ENCODE measurements at places on chromosomes 16 and 17. TPM values are rescaled to one million over a fixed set of nuclear protein-coding genes. Genes with fewer than 3 reads are reported as not detected.

The CSH1 gene
- not detected for total RNA-seq

The TP53TG3 gene
- not detected for total RNA-seq

The HSPB9 gene
- total RNA-seq = not detected

The HOXB9 gene
- total RNA-seq = 49.2 TPM

The CYB561 gene
- total RNA-seq = 29.0 TPM

The SAMD14 gene
- 1.2 TPM for total RNA-seq

The CLDN7 gene
- total RNA-seq = 306 TPM

The C16orf95 gene
- total RNA-seq = 3.4 TPM

The IL34 gene
- 0.60 TPM for total RNA-seq

The RAB26 gene
- 0.70 TPM for total RNA-seq

GRCh38 chr17:75454193-75454592 is 2.2 kb upstream of the TMEM94 start:
- peak; percentile 83 for DNase-seq

- DNase-seq = peak; percentile 36
Measured at GRCh38 chr17:59688008-59688407, 19.2 kb downstream of the PTRH2 start.

DNA sequence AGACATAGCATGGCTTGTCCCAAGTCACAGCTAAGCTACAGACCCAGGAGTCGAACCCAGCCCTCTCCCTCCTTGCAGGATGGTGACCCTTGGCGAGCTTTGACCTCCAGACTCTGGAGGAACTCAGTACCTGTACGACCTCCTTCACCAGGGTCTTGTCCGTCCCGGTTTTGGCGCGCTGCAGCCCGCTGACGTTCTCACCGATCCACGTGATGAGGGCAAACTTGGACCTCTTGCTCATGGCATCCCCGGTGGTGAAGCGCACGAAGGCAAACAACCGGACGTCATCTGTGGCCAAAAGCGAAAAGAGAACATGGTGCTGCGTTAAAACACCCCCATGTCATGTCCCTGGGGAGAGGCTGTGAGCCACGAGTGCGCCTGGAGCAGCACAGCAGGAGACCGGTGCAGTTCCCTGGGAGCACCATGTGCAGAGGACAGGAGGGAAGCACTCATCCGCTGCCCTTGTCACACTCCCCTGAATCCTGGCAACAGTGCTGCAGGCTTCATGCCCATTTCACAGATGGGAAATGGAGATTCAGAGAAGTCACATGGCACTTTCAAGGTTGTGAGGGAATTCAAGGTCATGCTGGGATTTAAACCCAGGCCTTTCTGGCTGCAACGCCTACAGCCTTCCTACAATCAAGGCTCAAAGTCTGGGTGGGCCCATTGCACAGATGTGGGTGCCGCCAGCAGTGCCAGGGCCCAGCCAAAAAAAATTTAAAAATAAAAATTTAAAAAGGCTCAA is 27.7 kb downstream of the COTL1 start:
- DNase-seq = no peak

- DNase-seq = peak; percentile 56
Measured at GRCh38 chr16:79767421-79768275, 167.1 kb upstream of the MAF start.

- no peak for DNase-seq
Measured at GRCh38 chr17:32875923-32876416, 954 bp downstream of the MYO1D start.

DNA sequence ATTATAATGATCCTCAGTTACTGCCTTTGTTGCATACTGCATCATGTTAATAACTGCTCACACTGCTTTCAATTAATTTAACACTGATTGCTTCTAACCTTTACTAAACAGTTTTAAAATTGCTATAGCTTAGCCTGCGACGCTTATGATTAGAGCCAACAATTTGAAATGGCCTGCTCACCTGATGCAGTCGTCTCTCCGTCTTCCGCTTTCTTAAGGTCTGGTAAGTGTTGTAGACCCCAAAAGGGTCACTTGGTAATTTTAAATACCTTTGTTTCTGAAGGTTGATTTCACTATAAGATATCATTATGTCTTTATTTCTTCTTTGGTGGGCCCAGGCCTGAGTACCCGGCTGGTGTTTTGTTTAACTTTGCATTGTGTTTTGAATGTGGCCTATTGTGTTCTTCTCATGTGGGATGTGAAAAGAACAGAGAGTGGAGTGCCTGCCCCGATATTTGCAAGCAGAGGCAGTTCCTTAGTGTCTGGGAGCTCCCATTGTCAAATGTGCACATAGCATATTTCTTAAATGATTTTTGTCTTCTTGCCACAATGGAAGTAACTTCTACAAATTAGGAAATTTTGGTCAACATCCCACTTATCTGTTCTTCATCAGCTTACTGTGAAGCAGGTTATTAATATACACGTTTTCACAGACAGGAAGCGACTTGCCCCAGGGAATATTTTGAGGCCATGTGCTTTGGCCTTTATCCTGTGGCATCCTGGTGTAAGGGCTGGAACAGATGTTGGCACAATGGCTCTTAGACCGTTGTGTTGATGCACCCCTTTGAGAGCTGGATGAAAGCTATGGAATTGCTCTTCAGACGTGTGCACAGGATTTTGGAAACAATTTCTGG is 2.9 kb downstream of the PHKB start:
- DNase-seq = no peak

DNA sequence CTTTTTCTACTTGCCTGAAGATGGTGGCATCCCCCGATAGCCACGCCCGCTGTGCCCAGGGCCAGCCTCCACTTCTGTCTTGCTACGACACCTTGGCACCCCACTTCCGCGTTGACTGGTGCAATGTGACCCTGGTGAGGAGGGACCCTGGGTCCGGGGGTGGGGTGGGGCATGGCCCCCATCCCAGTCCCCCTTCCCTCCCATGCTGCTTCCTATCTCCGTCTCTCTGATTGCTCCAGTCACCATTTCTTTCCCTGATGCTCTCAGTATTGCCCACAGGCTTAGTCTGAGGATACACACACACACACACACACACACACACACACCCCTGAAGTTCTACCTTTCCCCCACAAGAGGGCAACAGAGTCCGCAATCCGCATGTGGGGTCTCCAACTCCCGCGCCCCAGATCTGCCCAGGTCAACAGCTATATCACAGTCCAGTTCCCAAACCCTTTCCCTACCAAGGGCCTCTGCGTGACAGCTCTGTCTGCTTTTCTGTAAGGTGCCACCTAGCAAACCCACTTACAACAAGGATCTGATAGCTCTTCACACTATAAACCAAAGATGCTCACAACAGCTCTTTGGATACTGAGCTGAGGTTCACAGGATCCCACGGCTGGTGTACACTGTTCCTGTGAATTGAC is 3.4 kb downstream of the SGCA start:
- peak; percentile 21 for DNase-seq

GRCh38 chr17:34567691-34568465 is 11.5 kb upstream of the TMEM132E start:
- no peak for DNase-seq

DNA sequence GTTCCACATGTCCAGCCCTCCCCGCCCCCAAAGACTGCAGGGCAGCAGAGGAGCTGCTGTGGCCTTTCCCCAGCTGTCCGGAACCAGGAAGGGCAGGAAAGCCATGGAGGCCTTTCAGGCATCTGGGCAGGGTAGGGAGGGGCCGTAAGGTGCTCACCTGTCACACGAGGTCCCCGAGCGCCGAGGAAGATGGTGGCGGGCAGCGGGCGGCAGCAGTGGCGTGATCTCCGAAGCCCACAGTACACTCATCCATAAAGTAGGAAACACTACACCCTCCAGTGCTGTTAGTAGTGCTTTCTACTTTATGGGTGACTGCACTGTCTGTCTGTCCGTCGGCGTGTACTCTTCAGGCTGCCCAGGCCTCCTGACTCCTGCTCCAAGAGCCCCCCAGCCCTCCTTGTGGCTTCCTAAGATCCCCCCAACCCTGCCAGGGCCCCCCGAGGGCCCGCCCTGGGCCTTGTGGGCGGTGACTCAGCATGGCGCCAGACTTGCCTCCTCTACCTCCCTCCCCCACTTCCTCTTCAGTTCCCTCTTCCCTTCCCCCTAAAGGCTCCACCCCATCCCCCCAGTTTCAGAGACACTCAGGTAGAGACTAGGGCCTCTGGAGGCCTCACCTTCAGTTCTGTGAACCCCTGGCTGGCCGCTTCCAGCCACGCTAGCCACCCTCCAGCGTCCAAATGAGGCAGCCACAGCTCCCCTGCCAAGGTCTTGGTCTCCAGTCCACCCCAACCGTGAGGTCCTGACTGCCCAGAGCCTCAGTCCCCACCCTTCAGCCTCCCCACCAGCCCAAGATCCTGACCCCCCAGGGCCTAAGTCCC is 2.6 kb upstream of the TSPOAP1 start:
- no peak for DNase-seq

DNA sequence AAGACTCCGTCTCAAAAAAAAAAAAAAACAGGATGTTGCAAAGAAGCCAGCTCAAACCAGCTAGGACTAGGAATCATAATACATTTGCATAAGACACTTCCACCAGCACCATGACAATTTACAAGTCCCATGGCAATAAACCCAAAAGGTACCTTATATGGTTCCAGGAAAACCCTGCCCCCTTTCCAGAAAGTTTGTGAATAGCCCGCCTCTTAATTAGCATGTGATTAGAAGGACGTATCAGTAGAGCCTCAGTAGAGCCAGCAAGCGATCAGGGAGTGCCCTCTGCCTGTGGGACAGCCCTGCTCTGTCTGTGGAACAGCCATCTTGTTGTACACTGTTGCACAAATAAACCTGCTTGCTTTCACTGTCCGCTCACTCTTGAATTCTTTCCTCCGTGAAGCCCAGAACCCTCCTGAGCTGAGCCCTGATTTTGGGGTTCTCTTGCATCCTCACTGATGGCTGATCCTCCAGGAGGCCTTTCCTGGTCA is 14.0 kb downstream of the NUPR1 start:
- DNase-seq = no peak

GRCh38 chr16:27398894-27399853 is 2.8 kb upstream of the IL21R start:
- no peak for DNase-seq

DNA sequence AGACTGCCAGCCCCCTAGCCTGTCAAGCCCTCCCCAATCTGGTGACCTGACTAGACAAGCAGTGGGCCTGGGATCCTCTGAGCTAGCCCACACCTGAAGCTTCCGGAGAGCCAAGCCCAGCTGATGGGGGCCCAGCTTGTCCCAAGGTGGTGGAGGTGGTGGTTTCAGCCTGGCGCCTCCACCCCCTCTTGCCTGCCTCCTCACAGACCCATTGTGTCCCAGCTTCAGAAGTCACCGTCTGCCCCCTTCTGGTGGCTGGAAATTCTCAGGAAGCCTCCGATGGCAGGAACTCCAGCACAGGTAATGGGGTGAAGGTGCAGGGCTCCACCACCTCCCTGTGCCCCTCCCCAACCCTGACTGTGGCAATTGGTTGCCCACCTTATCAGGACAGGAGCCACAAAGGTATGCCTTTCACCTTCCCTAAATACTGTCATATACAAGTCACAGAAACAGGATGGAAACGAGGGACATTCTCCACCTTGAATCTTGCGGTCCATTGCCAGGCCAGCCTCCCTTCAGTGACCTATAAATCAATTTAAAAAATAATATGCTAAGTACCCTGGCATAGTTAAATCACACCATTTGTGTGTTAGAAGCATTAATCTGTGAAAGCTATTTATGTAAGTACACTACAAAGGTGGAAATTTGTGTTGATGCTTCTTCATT is 66.0 kb upstream of the ZNF423 start:
- peak; percentile 22 for DNase-seq

GRCh38 chr17:903691-904481 is 75.7 kb downstream of the NXN start:
- peak; percentile 13 for DNase-seq

DNA sequence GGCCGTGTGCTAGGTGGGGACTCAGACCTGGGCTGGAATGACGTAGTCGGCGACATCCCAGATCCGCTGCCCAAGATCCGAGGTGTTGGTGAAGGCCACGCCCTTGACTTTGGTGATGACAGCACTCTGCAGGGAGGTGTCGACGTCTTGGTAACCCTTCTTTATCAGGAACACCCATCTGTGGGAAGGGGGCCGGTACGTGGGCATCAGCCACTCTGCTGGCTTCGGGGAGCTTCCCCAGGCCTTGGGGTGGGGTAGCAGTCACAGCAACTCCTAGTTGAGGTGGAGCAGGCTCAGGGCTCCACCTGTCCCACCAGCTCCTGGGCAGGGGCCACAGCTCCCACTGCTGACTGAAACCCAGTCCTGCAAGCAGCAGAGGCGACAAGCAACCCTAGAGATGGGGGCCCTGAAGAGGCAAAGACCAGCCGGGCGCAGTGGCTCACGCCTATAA is 4.3 kb downstream of the P2RX5 start:
- DNase-seq = no peak

GRCh38 chr17:40561294-40561870 is 3.9 kb downstream of the CCR7 start:
- no peak for DNase-seq

DNA sequence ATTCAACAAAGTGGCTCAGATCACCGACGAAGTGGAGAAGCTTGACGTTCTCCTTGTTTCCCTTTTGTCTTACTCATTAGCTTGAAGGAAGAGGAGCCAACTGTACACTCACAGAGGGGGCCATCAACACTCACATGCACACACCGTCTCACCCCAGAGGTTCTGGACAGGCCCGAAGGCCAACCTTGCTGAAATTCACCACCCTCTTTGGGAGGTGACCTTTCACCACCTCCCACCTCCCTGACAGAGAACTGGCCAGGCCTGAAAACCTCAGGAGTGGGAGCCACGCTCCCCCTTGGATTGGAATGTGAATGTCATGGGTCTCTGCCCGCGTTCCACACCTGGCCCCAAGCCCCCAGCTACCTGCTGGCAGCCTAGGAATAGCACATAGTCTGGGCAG is 2.0 kb downstream of the DCXR start:
- no peak for DNase-seq

DNA sequence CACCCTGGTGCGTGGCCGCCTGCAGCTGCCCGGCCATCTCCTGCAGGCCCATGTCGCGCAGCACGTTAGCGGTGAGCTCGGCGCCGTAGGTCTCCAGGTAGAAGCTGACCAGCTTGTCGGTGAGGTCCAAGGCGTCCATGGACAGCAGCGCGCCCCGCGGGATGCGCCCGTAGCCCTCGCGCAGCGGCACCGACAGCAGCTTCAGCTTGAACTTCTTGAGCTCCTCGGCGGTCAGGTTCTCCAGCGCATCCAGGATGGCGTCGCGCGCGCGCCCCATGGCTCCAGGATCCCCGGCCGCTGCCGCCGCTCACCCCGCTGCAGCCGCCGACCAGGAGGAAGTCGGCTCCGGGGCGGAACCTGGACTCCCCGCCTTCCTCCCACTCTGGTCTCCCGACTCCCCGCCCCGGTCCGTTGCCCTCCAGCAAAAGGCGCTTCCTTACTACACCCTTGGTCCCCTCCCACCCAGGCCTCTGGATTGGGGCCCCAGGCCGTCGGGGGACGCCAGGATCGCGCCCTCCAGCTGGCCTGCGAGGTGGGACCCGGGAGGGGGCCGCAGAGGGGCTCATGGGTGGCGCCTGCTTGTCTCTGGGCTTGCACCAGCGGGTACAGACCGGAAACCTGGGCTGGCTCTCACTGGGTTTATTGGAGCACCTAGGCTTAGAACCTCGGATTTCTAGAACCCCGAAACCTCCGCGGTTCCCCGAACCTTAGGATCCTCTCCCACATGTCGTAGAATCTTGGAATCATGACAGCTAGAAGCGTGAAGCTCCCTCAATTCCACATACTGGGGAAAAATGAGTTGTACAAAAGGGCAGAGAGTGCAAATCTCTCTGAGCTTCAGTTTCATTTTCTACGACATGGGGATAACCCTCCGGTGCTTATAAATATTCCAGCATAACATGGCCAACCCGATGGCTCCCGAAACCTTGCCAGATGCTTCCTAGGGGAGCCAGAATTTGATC is at the start of gene PYCARD:
PYCARD (minus strand) TSS at position 347 of the 962 bp plus-strand sequence; CDS start at position 277, 70 bp downstream.
- DNase-seq = no peak

All from renal cortical epithelial cell (primary cell).